ENCODE measurements at places on chromosomes 16 and 17. TPM values are rescaled to one million over a fixed set of nuclear protein-coding genes. Genes with fewer than 3 reads are reported as not detected.

The ZNF624 gene
- 3.3 TPM for total RNA-seq

GRCh38 chr17:8153031-8153451, 837 bp upstream of the PER1 start:
- no peak for DNase-seq

- DNase-seq, result peak; percentile 51
Observed at GRCh38 chr17:29615048-29615385, 7.7 kb downstream of the CORO6 start.

GRCh38 chr17:7538891-7539545, 9.8 kb upstream of the TNFSF12 start:
- DNase-seq, result no peak

The FOXN1 gene
- not detected for total RNA-seq

GRCh38 chr16:76777721-76778465, 413.1 kb upstream of the MON1B start:
- DNase-seq, result no peak

The SNX20 gene
- total RNA-seq, result 25.7 TPM

DNA sequence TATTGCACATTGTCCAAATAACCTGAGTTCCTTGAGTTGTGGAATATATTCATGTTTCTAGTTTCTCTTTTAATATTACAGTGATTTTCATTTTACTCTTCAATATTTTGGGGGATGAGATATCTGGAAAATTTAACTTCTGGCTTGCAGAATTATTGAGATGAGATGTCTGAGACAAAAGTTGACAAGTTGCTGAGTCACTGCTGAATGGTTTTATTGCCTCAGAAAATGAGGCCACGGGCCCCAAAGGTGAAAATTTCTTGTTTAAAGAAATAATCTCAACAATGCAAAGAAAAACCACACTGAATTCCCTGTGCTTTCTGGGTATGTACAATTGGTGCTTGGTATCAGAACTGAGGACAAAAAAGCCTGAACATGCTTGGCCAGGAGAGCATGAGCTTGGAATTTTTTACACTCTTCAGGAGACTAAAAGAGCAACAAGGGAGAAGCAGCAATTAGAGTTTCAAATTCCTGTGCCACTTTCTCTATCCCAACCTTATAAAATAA, 129.2 kb upstream of the TOM1L1 start:
- no peak for DNase-seq

The MYH3 gene
- 5.1 TPM for total RNA-seq

DNA sequence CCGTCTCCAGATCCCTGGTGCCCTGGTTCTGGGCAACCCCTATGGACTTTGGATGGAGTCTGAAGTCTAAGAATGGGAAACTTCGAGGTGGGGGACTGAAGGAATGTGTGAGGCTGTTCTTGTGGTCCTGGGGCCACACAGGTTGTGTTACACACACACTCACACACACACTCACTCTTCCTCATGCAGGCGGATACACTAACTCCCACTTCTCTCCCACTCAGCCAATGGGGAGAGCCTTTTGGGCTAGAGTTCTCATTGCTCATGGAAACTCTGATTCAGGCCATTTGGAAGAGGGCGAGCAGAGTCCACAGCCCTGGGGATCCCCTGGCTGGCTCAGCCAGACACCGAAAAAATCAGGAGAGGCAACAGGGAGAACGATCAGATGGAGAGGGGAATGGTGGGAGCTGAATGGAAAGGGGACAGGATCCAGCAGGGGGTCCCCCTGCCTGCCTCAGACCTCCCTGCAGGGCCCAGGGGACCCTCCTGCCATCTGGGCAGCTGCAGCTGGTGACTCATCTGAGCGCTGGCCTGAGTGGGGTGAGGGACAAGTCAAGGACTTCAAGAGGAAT, 9.1 kb downstream of the IGFBP4 start:
- DNase-seq, result no peak

The MT1X gene
- 192 TPM for total RNA-seq

The SPN gene
- 37.5 TPM for total RNA-seq

DNA sequence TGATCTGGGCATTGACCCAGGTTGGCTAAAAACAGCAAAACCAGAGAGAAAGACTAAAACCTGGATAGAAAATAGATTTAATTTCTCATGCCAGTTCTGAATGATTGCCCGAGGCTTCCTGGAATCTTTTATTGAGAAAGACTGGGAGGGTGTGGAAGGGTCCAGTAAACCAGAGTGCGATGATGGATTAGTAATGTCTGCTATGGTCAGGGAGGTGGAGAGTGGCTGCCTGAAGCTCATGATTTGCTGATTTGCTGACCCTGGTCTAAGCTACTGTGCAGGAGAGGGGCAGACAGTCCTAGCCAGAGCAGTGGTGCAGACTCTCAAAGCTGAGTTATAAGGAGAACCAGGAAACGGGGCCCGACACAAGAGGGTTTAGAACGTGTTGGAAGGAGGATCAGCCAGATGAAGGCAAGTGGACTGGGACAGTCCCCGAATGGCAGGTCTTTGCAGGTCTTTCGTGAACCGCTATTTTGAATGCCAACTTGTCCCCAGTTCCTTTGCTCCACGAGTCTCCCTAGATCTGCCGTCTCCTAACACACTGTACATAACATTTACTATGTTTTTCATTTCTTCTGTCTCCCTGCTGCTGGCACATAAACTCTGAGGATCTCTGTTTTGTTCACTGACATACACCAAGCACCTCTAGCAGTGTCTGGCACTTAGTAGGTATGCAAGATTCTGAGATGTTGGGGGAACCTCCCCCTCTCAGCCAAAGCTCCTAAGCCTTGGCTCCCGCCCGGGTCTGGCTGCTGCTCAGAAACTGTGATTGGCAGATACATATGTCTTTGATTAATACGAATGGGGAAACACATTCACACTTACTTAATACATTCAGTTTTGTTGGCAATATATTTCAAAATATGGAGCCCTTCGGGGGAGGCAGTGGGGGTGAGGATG, 237.3 kb upstream of the TNRC6C start:
- no peak for DNase-seq
